ENCODE measurements at places on chromosomes 11 and 22. TPM values are rescaled to one million over a fixed set of nuclear protein-coding genes. Genes with fewer than 3 reads are reported as not detected.

Gene OR8B8
- not detected for total RNA-seq

Gene NEFH
- 0.12 TPM for total RNA-seq

Gene LRRC10B
- total RNA-seq = 0.45 TPM

Gene CCDC73
- not detected for total RNA-seq

Gene SCN3B
- 1.7 TPM for total RNA-seq

Gene SLC22A6
- total RNA-seq = not detected

Gene BIRC3
- total RNA-seq = 8.2 TPM

Gene SCGB1A1
- total RNA-seq = not detected

Gene OR5D14
- not detected for total RNA-seq

Gene FAM227A
- total RNA-seq = 0.20 TPM

Gene TYR
- total RNA-seq = not detected

Gene APOL1
- 17.6 TPM for total RNA-seq

Gene MFRP
- not detected for total RNA-seq

Gene ACRV1
- not detected for total RNA-seq

Gene SCGB1D2
- 4.0 TPM for total RNA-seq

Gene OR8G1
- not detected for total RNA-seq

Gene LRRC56
- 0.22 TPM for total RNA-seq

Gene VPREB1
- not detected for total RNA-seq

Gene ST14
- total RNA-seq = 2.1 TPM

Gene CD248
- total RNA-seq = 11.1 TPM

Gene AIP
- total RNA-seq = 51.3 TPM

Gene CLCF1
- total RNA-seq = 0.89 TPM

Gene RAG2
- total RNA-seq = not detected

Gene KCNJ11
- 29.2 TPM for total RNA-seq

Gene TSSK2
- not detected for total RNA-seq

Gene GLYATL2
- 0.50 TPM for total RNA-seq

Gene GGT1
- 1.2 TPM for total RNA-seq

Gene MMP13
- total RNA-seq = not detected

Gene ARFIP2
- total RNA-seq = 15.2 TPM

Gene LMO2
- 10.9 TPM for total RNA-seq

Gene UPB1
- total RNA-seq = 0.97 TPM

Gene OR5P2
- not detected for total RNA-seq

Gene PDGFD
- total RNA-seq = 9.8 TPM

Gene KCNK4
- total RNA-seq = not detected

Gene PC
- total RNA-seq = 5.2 TPM

Gene KIRREL3
- 0.35 TPM for total RNA-seq

Gene CCDC188
- 0.27 TPM for total RNA-seq

Gene ASRGL1
- total RNA-seq = 3.1 TPM

Gene ZNHIT2
- total RNA-seq = 5.5 TPM

Gene GAL3ST1
- 0.57 TPM for total RNA-seq

Gene APOA5
- not detected for total RNA-seq

Gene HSPB2
- 37.0 TPM for total RNA-seq

Gene INS
- total RNA-seq = not detected

Gene FLRT1
- 0.45 TPM for total RNA-seq

Gene UCP3
- total RNA-seq = 11.9 TPM

Gene PHLDA2
- 0.99 TPM for total RNA-seq

Gene ADORA2A
- 4.1 TPM for total RNA-seq

Gene IL17RA
- total RNA-seq = 10.1 TPM

Gene SCN4B
- 11.0 TPM for total RNA-seq

Gene C22orf31
- not detected for total RNA-seq

Gene EML3
- total RNA-seq = 12.9 TPM

Gene IGSF9B
- total RNA-seq = 34.5 TPM

Gene B3GAT1
- 0.17 TPM for total RNA-seq

Gene JAML
- 4.5 TPM for total RNA-seq

Gene C22orf42
- not detected for total RNA-seq

Gene UBQLN3
- total RNA-seq = not detected

Gene LINC01488
- total RNA-seq = not detected

Gene SFI1
- total RNA-seq = 8.8 TPM

Gene GLB1L2
- 0.37 TPM for total RNA-seq

All from left ventricle myocardium superior (tissue), 1 donor.